Lower lobe of right lung (tissue), 2 donors: ENCODE measurements at places on chromosomes 12 and 14.

GRCh38 chr12:106333010-106333409 lies 24.5 kb upstream of the POLR3B start:
- no peak for DNase-seq

GRCh38 chr12:8499616-8500015 lies 13.7 kb upstream of the CLEC4D start:
- no peak for DNase-seq

GRCh38 chr14:40099316-40099715 lies 667.1 kb upstream of the FBXO33 start:
- no peak for DNase-seq

- DNase-seq: no peak
These were observed 1.6 kb upstream of the TAPBPL start for GRCh38 chr12:6450091-6450868.

DNA sequence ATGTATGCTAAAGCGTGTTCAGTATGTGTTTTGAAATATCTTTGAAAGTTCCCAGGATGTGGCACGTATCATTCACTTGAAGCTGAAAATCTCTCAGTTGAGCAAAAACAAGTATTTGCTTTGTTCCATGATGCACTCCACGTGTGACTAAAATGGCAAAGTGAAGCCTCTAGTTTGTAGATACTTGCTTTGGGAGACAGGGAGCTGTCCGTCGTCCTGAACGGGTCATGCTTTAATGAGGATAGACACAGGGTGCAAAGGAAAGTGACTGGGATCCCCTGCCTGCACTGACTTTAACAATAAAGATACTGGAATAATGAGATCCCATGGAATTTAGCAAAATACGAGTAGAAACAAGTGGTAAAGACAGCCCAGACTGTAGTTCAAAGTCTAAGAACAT lies 991.4 kb downstream of the NRXN3 start:
- DNase-seq: no peak

DNA sequence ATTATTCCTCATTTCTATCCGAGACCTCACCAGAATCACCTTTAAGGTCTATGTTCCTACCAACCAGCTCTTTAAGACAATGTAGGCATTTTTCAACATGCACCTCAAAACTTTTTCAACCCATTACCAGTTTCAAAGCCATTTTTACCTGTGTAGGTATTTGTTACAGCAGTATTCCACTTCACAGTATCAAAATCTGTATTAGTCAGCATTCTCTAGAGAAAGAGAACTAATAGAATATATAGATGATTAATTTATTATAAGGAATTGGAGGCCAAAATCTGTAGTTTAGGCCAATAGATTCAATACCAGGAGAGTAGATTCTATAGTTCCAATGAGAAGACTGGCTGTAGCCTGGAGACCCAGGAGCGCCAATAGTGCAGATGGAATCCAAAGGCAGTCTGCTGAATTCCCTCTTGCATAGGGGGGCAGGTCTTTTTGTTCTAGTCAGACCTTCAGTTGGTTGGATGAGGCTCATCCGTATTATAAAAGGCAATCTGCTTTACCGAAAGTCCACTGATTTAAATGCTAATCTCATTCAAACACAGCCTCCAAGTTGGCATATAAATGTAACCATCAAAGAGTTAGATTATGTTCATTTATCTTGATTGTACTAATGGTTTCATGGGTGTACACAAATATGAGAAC lies 151.6 kb upstream of the SYT1 start:
- DNase-seq: no peak

DNA sequence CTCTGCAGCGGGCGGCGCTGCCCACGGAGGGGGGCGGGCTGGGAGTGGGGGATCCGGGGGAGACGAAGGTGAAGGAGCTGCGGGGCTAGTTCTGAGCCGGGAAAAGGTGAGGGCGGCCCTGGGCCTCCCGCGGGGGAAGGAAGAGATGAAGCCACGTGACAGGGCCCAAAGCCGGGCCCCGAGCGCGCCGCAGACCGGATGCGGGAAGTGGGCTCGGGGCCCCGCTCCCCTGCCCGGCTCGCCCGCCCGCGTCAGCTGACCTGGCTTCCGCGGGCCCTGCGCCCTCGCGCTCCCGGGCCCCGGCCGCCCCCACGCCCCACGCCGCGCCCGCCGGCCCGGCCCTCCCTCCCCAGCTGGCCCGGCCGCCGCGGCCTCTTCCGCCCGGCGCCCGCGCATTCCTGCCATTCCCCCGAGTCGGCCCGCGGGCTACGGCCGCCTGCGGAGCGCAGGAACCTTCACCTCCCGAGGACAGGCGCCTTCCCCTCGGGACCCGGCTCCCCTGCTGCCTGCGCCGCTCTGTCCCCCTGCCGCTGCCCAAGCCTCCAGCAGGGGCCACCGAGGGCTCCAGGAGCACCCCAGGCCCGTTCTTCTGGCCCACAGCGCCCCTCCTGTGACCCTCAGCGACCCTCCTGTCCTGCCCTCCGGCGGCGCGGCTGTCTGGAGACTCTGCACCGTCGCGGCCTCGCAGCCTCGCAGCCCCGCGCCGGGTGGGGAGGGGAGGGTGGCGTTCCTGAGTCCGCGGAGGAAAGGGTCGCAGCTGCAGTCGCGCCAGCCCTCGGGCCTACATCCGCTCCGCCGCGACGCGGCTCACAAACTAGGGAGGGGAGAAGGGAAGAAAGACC lies 20.4 kb downstream of the NINJ2 start:
- DNase-seq: peak; percentile 90

DNA sequence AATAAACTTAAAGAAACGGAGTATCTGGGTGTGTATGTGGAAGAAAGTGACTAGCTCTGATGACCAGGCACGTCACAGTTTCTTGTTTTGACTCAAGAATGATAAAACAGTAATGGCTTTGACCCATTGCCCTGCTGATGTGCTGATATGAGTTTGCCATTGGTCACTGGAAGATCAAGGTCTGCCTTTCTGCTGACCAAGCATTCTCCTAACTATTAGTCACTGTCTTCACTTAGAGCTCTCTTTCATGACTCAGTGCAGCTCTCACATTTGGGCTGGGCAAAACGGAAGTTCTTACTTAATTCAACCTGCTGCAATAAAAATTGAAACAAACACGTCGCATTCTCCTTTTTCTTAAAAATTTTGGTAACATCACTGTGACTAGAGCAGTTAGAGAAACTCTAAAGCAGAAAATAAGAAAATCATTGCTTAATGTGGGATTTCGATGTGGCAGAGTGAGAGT lies 366.7 kb downstream of the BTG1 start:
- DNase-seq: no peak

DNA sequence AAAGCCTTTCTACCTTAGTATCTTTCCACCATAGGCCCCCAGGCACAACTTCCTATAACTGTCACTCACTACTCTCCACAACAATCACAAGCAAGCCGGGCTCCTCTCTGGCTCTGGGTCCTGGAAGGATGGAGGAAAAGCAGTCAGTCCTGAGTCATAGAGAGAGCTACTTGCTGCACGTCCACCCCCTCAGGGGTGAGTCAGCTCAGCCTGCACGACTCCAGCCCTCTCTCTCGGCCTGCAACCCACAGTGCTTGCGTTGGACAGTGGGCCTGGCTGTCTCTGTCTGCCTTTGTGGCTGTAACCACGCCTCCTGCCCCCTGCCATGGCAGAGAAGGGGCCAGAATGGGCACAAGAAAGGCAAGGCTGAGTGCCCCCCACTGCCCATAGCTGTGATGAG lies 154.1 kb upstream of the FKBP4 start:
- no peak for DNase-seq

DNA sequence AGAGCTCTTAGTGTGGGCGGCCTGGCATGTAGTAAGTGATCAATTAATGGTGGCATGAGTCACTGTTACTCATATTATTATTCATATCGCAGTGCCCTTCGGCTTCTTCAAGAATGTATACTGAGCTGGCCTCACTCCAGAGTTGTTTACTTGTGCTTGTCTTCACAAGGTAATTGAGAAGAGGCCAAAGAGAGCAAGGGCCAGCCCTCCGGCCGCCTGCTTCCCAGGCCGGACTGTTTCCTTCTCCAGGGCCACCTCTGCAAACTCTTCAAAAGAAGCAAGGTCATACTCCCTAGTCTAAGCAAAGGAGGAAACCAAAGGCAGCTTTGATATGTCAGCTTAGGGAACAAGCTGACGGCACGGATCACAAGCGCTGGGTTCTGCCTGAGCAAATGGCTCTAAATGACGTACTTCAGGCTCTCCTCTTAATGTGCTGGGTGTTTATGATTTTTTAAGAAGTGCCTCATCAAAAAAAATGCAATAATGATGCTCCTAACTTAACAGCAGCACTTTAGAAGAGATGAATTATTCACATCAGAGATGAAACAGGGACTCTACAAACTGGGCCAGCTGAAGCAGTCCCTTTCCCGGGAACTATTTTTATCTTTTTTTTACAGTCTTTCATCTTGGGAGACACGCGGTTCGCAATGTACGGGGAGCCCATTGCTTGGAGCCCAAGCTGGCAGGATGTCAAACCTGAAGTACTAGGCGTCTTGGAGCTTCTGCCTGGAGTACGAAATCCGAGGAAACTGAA lies 65.6 kb upstream of the DLK1 start:
- DNase-seq: no peak

- DNase-seq: no peak
These were observed 28.1 kb upstream of the SINHCAF start for GRCh38 chr12:31353750-31354708.

DNA sequence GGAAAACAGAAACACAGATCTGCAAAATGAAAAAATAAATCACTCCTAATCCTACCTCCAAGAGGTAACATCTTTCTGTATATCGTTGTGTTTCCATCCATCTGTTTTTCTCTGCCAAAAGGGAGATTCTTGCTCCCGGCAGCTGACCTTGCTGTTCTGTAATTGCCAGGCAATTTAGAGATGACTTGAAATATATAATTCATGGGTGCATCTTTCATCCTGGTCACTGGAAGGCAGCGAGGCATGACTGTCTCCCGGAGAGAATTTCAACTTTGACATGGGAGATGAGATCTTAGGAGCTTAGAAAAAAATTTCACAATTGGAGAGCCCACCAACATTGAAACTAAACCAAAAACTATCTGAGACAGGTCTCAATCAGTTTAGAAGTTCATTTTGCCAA lies 53.0 kb downstream of the WSCD2 start:
- DNase-seq: no peak

GRCh38 chr12:129080821-129081220 lies 227.5 kb downstream of the GLT1D1 start:
- no peak for DNase-seq

GRCh38 chr12:121872546-121873215 lies 14.0 kb upstream of the HPD start:
- no peak for DNase-seq

DNA sequence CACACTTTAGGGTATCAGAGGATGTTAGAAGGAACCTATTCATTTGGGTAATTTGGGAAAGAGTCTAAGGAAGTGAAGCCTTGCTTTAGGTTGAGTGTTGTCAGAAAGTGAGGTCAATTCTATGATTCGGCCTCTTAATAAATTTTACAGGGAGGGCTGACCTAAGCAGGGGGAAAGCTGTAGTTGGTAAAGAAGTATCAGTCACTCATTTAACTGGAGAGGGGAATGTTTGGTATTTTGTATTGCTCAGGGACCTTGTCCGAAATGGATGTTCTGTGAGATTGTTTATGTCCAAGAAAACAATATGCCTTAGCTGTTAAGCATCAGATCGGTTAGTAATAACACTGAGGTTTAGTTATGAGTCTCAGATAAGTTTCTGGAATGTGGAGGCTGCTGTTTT lies 7.3 kb downstream of the CAND1 start:
- DNase-seq: no peak

DNA sequence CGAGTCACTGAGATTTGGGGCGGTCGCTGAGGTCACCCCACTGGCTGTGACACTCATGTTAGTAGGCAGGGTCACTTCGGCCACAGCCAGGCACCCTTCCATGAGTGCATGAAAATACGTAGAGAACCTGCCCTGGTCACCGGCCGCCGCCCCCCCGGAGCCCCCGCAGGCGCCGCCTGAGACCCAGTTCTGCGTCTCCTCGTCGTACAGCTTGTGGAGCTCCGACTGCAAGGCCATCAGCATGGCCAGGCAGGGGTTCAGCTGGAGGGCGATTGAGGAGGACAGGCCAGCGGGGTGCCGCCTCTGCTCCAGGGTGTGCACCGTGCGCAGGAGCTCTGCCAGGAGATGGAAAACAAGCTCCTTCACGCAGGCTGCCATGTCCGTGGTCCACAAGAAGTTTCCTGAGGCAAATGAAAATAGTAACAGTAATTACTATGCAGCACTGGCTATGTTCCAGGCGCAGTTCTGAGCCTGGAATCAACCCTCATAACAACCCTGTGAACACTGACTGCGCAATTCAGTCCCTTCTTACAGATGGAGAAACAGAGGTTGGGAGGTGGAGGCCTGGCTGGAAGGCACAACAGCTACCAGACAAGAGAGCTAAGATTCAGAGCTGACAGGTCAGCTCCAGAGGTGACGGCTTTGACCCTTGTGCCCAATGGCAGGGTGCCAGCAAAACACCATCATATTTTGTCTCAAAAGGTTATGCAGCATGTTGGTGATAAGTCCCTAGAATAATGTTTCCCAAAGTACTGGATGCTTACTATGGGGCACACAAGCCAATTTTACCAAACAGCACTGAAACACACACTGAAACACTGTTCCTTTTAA lies 59.9 kb downstream of the TRAFD1 start:
- DNase-seq: no peak

DNA sequence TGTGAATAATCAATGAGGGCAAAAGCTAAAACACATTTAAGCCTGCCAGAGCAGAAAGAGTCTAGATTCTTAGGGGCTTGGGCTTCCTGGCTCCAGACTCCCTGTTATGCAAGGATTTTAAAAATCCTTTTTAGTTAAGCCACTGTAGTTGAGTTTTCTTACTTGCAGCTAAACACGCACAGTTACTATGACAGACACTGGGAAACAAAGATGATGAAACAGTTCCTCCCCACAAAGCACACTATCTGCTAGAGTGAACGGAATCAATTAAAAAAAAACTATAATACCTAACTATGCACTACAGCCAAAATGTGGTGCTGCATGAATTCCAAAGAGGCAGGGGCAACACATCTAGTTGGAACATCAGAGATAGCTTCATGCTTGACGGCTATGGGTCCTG lies 28.2 kb downstream of the RPS6KA5 start:
- no peak for DNase-seq

- DNase-seq: peak; percentile 86
These were observed 64.2 kb downstream of the CLMN start for GRCh38 chr14:95255487-95255886.

DNA sequence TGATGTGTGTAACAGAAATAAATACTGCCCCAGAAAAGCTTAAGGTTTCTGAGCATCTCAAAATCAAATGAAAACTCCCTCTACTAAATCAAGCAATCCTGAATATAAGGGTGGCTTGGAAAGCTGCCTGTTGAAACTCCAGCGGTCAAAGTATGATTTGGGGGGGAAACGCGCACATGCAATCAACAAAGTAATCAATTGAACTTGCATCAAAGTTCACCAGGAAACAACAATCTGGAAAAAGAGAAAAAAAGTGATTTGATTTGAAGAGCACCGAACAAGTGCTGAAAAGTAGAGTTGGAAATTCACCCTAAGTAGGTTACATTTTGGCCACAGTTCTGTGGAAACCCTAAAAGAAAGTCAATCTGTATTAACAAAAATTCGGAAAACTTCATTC lies 700 bp downstream of the CNIH1 start:
- no peak for DNase-seq
